ENCODE measurements at places on chromosomes 7 and 10.

- DNase-seq = no peak
These were observed 4.6 kb upstream of the SLC13A1 start for GRCh38 chr7:123204206-123204835.

DNA sequence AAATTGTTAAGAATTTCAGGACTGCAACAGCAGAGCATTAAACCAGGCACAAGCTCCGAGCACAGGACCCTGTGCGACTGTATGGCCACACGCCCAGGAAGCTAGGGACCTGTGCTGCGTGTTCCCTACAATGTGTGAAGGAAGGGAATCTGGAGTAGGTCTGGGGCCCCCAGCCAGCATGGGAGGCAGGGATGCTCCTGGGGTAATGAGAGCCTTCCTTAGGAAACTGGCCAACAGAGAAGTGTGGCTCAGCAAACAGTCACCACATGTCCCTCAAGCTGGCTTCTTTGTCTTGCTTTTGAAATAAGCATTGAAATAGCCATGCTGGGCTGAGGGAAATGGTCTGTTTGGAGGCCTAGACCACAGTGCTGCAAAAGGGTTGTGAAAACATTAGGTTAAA is 8.2 kb downstream of the BLNK start:
- DNase-seq = no peak

DNA sequence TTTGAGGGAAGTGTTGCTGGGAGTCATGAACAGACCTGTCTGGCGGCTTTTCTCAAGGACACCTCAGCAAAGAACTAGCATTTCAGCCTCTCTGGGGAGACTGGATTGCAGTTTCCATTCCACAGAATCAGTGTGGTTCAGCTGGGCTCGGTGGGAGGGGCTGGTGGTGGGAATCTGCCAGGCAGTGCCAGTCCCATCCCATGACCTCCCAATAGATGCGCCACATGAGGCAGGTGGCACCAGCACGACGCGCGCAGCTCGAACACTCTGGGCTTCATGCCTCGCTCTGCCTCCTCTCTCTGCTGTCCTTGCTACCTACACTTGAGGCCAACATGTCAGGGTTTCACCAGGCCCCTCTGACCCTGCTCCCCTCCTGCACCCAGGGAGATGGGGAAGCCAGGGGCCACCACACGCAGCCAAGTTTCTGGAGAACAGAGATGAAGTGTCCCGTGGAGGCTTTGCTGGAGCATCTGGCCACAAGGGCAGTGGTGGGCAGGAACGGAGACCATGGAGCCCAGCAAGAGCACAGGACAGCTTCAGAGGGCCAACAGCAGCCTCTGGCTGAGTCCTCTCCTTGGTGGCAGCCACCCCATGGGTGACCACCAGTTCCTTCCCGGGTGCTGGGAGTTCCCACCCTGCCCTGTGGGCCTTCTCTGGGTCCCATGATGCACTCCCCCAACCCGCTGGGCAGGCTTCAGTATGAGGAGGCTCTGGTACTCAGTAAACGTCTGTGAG is 2.3 kb downstream of the NACAD start:
- DNase-seq = no peak

DNA sequence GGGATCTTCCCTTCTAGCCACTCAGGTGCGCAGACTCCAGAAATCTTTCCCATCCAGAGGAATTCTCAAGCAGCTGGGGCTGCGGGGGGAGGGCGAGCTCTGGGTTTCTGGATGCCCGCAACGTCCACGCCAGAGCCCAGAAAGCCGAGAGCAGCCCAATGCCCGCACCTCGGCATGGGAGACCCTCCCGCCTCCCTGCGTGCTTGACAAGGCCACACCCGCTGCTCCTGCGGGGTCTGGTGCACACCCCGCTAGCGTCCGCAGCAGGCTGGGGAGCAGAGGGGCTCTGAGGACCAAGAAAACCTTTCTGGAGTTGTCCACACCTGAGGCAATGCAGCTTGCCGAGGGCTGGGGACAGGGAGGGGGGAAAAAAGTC is 66.2 kb downstream of the SLC29A4 start:
- no peak for DNase-seq

- DNase-seq = no peak
These were observed 24.6 kb downstream of the NAMPT start for GRCh38 chr7:106260136-106260561.

DNA sequence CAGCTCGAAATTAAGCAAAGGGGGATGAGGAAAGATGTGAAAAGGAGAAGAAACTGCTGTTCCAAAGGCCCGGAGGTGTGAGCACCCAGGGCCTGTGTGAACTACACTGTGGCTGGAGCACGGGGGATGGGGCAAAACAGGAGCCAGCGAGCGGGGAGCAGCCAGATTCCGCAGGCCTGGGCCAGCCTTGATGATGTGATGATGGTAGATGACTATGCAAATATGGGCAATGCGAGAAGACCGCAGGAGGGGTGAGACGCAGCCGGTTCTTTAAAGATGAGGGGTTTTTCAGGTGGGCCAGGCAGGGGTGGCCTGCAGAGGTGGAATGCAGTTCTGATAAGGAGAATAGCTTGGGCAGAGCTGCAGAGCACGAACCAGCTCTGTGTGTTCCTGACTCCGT is 61.5 kb downstream of the LANCL2 start:
- DNase-seq = no peak

DNA sequence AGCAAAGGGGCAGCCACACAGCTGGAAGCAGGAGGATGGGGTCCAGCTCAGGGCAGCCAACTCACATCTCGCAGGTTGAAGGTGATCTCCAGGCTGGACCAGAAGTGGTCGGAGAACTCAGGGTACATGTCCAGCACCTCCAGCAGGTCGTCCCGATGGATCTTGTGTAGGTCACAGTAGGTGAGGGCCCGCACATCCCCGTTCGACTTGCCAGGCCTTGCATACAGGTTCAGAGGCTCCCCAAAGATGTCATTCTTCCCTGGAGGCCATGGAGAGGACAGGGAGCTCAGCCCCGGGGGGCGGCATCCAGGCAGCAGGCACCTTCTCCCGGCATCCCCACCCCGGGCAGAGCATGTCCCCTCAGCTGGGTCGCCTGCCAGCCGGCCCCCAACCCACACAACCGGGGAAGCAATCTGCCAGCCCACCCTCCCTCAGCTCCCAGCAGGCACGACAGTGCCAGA is 29.3 kb downstream of the KCNH2 start:
- no peak for DNase-seq

DNA sequence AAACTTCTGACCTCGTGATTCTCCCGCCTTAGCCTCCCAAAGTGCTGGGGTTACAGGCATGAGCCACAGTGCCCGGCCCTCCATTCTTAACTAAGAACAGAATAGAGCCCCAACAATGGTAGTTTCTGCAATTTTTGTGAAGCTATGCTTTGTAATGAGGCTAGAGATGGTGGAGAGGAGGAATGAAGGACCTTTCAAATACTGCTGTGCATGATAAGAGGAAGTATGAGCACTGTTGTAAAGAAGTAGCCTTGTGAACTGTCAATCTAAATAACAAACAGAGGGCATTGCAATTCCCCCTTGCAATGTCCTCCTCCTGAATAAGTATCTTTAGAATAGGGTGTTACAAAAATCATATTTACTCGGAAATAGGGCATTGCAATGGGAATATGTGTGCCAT is 70.2 kb downstream of the EVX1 start:
- no peak for DNase-seq

GRCh38 chr7:47601881-47602249 is 20.0 kb upstream of the TNS3 start:
- no peak for DNase-seq

DNA sequence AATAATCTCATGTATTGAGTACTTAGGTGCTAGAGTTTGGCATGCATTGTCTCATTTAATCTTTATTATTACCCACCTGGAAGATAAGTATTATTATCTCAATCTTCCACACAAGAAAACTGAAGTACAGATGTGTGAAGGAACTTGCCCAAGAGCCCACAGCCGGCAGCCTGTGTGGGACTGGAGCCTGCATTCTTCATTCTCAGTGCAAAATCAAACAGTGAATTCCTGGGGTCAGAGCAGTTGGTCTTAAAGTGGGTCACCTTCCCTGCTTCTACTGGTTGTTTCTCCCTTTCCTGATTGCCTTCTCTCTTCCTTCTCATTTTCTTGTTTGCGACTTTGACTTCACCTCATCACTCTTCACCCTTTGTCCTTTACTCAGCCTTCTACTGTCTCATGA is 144.7 kb upstream of the LYZL1 start:
- no peak for DNase-seq

GRCh38 chr10:26064106-26064505 is 130.1 kb downstream of the MYO3A start:
- no peak for DNase-seq
